ENCODE measurements at places on chromosomes 7 and 10. TPM values are rescaled to one million over a fixed set of nuclear protein-coding genes. Genes with fewer than 3 reads are reported as not detected.

GAD2 gene
- total RNA-seq, result 2.3 TPM

PDIA4 gene
- total RNA-seq, result 230 TPM

EVX1 gene
- total RNA-seq, result not detected

RBM20 gene
- 0.17 TPM for total RNA-seq

PILRA gene
- total RNA-seq, result 3.3 TPM

CCL24 gene
- total RNA-seq, result not detected

GCC1 gene
- total RNA-seq, result 16.8 TPM

NEURL1 gene
- total RNA-seq, result 1.2 TPM

GNGT1 gene
- 0.44 TPM for total RNA-seq

PWWP2B gene
- total RNA-seq, result 10.0 TPM

PNLIPRP3 gene
- not detected for total RNA-seq

CCSER2 gene
- 20.9 TPM for total RNA-seq

COL26A1 gene
- total RNA-seq, result 42.6 TPM

AKR1C4 gene
- not detected for total RNA-seq

HOXA10 gene
- total RNA-seq, result not detected

FUOM gene
- total RNA-seq, result 39.6 TPM

FOXI2 gene
- 0.29 TPM for total RNA-seq

MKX gene
- 0.31 TPM for total RNA-seq

ACHE gene
- total RNA-seq, result 5.7 TPM

CALHM3 gene
- not detected for total RNA-seq

HOXA4 gene
- not detected for total RNA-seq

VSTM2A gene
- total RNA-seq, result 0.11 TPM

TEX36 gene
- not detected for total RNA-seq

HMX3 gene
- total RNA-seq, result 0.20 TPM

ITGA8 gene
- total RNA-seq, result not detected

NPSR1 gene
- total RNA-seq, result not detected

MSMB gene
- total RNA-seq, result not detected

CRPPA gene
- total RNA-seq, result 1.9 TPM

SEMA3D gene
- 5.4 TPM for total RNA-seq

ZNF212 gene
- 22.9 TPM for total RNA-seq

WASL gene
- 39.3 TPM for total RNA-seq

NPY4R2 gene
- 0.13 TPM for total RNA-seq

HABP2 gene
- not detected for total RNA-seq

HKDC1 gene
- total RNA-seq, result not detected

MEST gene
- total RNA-seq, result 113 TPM

PRKCQ gene
- total RNA-seq, result 11.8 TPM

SMO gene
- 70.0 TPM for total RNA-seq

CYP3A4 gene
- total RNA-seq, result not detected

HECTD2 gene
- total RNA-seq, result 10.9 TPM

CNPY1 gene
- total RNA-seq, result not detected

FAM241B gene
- total RNA-seq, result 13.7 TPM

ST8SIA6 gene
- total RNA-seq, result 0.37 TPM

CYP26C1 gene
- 0.42 TPM for total RNA-seq

OPN4 gene
- not detected for total RNA-seq

ATP6V0A4 gene
- 0.90 TPM for total RNA-seq

ZNF365 gene
- total RNA-seq, result 0.59 TPM

ZNF22 gene
- total RNA-seq, result 36.9 TPM

CFAP69 gene
- 2.9 TPM for total RNA-seq

C7orf57 gene
- 0.35 TPM for total RNA-seq

DENND2A gene
- 8.2 TPM for total RNA-seq

Measured in H9 (cell line).